ENCODE measurements at places on chromosomes 5 and 9.

GRCh38 chr5:96426831-96427230 lies 6.2 kb downstream of the PCSK1 start:
- DNase-seq = no peak

DNA sequence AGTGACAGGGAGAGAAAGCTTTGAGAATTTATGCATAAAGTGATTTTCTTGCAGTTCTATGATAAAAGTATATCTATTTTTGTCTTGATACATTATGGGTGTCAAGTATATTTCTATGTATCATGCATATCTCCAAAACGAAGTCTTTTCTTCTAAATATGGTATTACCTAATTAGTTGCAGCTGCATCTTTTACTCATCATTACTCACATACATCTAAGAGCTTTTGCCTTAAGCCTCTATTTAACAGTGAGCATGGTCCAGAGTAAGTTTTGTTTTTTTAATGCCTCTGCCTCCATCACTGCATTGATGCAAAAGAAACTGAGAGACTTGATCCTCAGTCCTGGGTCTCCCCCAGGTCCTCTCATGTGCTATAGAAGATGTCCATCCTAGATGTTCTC lies 40.0 kb upstream of the SMC5 start:
- DNase-seq = no peak

DNA sequence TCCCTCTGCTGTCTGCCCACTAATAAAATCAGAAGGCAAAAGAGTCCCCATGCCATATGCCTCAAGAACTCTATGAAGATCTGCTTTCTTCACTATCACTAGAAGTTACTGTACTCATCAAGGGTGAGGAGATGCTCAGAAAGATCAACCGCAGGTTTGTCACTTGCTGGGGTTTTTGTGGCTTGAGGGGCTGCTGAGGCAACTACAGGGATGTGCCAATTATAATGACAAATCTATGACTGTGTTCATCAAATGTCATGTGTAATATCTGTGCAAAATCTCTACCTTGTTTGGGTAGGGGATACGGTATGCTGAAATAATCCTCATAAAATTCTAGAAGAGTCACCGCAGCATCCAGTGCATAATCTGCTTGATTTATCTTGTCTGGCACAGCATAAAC lies 13.0 kb downstream of the ERAP1 start:
- peak; percentile 71 for DNase-seq

DNA sequence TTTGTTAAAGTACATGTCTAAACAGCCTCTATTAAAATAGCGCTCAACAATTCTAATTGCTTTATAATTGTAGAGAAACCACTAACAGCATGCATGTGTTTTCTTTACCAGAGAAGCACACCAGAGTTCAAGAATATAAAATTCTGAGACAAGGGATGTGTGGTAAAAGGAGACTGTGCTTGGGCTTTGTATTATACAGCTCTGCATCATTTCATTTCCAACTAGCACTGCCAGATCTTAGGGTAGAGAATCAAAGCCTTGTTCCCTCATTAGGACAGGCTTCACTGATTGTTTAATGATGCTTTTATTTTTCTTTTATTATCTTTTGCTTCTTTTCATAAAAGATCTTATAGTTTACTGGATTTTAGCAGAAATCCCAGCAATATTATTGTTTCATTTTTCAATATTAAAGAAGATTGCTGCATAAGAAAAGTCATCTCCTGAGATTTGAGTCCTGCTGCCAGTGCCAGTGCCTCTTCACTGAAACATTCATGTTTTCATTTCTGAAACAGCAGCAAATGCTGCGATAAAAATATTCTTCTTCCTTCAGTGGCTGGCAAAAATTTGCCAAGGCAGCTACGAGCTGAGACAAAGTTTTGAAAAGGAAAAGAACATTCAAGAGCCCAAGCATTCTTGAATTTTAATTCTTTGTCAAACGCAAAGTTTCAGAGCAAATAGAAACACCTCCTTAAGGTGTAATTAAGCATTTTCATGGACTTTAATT lies 491.0 kb upstream of the PIK3R1 start:
- no peak for DNase-seq

DNA sequence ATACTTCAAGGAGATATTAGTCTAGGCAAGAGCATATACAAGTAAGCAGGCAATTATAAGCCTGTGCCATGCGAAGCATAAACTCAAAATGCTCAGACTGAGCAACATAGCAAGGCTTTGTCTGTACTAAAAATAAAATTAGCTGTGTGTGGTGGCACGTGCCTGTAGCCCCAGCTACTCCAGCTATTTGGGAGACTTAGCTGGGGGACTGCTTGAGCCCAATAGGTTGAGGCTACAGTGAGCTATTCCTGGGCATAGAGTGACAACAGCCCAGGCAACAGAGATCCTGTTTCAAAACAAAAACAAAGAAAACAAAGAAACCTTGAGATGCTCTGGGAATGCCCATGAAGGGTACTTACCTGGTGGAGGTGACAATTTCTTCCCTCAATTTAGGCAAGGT lies 130.5 kb upstream of the ZNF608 start:
- no peak for DNase-seq

- no peak for DNase-seq
These were observed 11.6 kb downstream of the GADD45G start for GRCh38 chr9:89616411-89616810.

- DNase-seq = no peak
These were observed 31.1 kb downstream of the GCNT4 start for GRCh38 chr5:75021219-75021618.

GRCh38 chr5:114726131-114726530 lies 364.3 kb downstream of the KCNN2 start:
- DNase-seq = no peak

DNA sequence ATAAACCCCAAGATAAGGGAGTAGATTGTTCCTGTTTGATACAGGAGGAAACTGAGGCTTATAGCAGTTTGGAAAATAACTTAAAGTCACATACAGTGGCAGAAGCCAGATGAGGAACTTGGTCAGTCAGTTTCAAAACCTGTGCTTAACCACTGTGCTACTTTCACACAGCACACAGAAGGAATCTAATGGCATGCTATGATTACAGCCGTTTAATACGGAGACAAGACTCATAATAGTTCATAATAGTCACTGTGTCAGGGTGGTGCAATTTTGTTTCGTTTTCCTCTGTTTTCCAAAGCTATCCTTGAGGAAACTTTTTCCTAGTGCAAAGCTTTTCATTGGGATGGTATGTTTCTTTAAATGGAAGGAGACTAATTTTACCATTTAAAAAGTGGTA lies 112.3 kb downstream of the GCNT1 start:
- no peak for DNase-seq

DNA sequence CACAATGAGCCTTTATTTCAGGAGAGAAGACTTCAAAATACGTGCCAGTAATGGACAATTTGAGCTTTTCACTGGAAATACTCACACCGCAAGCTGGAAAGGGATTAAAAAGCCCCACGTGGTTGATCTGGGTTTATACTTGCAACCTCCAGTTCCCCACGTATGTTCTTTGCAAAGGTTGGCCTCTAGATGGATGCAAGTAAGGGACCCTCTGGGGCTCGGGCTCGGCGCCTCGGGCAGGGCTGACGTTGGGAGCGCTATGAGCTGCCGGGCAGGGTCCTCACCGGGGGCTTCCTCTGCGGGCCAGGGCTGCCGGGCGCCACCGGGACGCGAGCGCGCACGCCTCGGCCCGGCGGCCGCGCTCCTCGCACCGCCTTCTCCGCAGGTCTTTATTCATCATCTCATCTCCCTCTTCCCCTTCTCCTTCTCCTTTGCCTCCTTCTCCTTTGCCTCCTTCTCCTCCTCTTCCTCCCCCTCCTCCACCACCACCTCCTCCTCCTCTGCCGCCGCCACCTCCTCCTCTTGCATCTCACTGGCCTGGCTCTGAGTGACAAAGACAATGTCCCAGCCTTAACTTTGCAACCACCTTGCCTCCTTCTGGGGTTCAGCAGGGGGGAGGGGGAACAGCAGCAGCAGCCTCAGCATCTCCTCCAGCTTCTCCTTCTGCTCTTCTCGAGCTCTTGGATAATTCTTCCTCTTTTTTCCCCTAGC lies 701 bp upstream of the ZNF462 start:
- no peak for DNase-seq

GRCh38 chr9:93045521-93045920 lies 13.0 kb upstream of the SUSD3 start:
- no peak for DNase-seq

GRCh38 chr5:104412649-104413240 lies 850.2 kb upstream of the NUDT12 start:
- no peak for DNase-seq

- DNase-seq = no peak
These were observed 87.0 kb upstream of the ZNF462 start for GRCh38 chr9:106775960-106776359.

GRCh38 chr5:67910546-67910945 lies 305.0 kb upstream of the PIK3R1 start:
- no peak for DNase-seq

DNA sequence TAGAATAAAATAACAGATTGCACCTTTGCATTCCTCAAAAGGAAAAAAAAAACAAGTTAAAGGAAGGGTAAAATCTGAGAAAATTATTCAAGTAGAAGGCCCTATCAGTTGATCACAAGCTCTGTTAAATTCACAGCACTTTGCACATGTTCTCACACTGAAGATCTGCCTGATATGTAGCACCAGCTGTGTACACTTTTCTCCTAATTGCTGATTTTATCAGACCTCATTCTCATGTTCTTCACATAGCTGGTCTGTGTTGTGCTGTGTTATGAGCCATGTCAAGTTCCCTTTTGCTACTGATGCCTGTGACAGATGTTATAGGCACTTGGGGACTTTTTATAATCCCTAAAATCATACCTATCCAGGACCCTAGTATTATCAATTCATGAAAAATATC lies 390.4 kb upstream of the PRR16 start:
- no peak for DNase-seq

DNA sequence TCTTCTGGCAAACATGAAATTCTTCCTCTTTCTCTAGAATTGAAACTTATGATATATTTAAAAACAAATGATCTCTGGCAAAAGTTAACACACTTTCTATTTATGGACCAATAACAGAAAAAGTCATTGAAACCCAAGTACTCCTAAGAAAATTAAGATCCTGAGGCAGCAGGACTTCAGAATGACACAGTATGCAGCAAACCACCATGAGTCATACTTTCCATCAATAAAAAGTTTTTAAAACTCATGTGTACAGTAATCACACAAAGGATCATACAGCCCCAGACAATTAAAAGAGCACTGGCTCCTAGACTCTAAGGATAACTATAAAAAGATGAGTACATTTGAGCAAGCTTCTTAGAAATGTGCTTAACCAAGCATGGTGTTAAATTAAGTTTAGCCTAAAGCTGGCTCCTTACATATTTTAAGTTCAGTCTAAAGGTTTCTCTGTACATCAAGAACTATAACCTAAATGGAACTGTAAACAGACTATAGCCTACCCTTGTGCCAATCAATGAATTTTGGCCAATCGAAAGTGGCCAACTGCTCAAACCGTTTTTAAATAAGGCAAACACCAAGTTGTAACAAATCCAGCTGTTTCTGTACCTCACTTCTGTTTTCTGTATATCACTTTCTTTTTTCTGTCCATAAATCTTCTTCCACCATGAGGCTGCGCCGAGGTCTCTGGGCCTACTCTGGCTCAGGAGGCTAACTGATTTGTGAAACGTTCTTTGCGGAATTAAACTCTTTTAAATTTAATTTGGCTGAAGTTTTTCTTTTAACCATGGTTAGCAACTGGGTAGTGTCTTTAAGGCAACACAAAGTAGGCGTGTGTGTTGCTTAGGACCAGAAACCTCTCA lies 232.1 kb upstream of the PIK3R1 start:
- DNase-seq = no peak

- DNase-seq = no peak
These were observed 454.3 kb downstream of the KDM4C start for GRCh38 chr9:7212101-7212500.

DNA sequence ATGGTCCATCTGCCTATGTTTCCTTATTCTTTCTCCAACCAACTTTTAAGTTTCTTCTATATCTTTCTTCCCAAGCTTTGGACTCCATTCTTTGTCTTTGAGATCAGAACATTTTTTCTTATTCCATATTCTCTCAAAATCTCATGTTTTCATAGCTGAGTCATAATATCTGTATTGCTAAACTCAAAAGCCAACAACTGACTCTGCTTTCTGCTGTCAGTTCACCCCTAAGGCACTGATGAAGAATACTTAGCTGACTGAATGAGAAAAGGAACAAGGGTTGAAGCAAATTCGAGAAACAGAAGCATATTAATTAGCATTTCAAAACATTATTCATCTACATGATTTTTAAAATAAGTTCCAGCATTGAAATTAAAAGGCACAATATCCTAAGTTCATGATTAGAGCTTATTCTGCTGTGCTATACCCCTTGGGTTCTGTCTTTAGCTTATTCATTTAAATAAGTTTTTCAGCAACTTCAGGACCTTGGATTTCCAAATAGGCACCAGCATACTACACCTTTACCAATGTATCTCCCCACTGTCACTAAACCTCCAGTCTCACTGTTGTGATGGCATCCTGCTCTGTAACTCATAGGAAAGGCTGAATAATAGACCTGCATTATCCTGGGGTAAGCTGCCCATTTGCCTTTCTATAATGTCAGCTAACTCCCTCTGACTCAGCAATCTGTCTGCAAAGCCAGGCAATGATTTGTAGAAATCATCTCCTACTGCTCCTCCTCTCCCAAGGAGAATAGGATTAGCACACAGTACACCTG lies 49.9 kb upstream of the C5orf46 start:
- no peak for DNase-seq

DNA sequence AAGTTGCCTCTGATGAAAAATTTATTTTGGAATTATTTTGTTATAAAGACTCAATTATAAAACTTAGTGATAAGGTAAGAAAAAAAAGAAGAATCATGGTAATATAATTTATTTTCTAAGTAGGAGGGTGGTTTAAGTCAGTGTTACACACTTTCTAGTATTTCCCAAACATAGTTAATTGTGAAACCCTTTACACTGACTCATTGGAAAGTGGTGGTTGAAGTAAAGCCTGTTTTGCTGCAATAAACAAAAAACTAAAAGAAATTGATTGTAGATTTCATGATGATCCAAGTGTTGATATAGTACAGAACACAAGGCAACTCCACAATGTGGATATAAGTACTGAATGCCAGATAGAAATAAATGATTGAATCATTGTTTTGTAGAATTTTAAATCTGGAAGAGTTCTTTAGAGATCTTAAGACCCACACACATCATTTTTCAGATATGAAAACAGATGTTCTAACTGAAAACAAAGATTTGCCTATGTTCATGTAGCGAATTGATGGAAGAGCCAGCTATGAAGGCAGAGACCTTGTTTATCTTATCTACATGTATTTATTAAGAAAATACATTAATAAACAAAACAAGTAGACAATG lies 539.8 kb downstream of the PRELID2 start:
- DNase-seq = no peak

- no peak for DNase-seq
These were observed 497.6 kb downstream of the IRX1 start for GRCh38 chr5:4093236-4093635.

All from CD4-positive, alpha-beta T cell treated with Interleukin-15 for 4 hours (primary cell).